ENCODE measurements at places on chromosomes 3 and 15.
A peak's percentile ranks its signal among the peaks of the same experiment; 100 is the strongest.

GRCh38 chr3:28906561-28907310 is 374.1 kb upstream of the RBMS3 start:
- no peak for DNase-seq

DNA sequence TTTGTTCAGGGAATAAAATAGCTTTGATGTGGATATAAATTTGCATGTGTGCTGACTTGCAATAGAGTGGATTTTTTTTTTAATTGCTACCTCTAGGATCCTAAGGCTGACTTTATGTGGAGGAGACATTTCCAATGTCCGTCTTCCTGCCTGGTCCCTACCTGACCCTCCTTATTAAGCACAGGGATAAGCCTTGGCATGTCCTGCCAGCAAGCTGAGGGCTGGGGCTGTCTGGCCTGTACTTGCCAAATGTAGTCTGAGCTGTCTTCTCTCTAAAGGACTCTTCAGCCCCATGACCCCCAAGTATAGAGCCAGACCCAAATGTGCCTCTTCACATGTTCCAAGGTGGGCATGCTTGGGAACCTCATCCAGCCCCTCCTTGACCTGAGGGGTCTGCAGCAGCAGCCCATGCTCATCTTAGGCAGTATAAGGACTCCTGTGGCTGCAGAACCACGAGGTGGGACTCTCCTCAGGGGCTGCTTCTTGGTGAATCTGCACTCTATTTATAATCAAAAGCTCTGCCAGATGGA is 88.8 kb downstream of the CACNA1D start:
- no peak for DNase-seq

DNA sequence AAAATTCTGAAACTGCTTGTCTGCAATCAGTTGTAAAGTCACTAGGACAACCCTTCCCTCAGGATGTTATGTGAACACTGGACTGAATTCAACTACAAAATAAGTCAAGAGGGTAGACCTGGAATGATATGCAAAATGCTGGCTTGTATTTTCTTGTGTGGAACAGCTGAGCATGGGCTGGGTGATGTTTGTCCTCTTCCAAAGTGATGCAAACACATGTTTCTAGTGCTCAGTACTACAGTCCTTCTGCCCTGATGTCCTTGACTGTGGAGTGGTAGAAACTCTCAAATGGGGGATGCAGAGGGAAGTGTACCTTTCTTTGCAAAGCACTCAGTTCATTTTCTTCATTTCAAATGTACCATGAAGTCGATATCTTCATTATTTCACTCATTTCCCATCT is 258.6 kb downstream of the THSD4 start:
- no peak for DNase-seq

DNA sequence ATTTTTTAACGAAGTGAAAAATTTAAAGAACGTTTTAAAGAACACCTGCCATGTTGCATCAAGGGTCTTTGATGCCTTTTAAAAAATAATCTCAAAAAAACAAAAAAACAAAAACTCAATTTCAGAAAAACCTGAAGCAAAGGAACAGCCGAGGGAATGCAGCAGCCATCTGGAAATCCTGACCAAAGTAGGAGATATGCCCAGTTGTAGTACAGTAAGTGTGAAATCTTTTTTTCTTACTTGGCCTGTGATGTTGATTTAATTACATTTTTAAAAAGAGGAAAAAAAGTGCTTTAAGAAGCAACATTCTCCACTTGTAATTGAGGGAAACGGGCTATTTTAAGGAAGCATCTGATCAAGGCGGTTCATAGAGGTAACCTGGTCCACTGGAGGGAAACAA is 213.7 kb upstream of the GAP43 start:
- DNase-seq = no peak

DNA sequence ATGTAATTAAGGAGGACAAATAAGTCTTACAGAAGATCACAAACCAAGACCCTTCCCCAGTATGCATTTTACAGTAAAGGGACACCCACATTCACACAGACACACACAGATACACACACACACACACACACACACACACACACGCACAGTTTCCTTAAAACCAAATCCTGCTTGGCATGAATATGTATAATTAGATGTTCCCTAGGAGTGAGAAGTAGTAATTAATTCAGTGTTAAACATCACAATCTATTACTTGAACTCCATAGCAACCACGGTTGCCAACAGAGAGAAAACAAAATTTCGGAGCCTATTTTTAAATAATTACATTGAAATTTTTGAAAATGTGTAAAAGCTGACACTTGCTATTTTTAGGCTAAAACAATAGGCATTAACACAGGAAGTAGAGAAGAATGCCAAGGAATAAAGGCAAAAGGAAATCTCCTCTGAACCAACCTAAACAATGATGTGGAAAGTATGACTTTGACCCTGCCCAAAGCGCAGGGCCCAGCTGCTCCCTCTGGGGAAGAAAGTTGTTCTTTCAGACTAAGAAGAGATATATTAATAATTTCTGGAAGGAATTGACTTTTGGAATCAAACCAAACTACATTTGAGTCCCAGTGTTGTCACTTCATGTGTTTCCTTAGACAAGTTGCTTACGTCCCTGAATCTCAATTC is 215.3 kb downstream of the CPNE4 start:
- DNase-seq = no peak

DNA sequence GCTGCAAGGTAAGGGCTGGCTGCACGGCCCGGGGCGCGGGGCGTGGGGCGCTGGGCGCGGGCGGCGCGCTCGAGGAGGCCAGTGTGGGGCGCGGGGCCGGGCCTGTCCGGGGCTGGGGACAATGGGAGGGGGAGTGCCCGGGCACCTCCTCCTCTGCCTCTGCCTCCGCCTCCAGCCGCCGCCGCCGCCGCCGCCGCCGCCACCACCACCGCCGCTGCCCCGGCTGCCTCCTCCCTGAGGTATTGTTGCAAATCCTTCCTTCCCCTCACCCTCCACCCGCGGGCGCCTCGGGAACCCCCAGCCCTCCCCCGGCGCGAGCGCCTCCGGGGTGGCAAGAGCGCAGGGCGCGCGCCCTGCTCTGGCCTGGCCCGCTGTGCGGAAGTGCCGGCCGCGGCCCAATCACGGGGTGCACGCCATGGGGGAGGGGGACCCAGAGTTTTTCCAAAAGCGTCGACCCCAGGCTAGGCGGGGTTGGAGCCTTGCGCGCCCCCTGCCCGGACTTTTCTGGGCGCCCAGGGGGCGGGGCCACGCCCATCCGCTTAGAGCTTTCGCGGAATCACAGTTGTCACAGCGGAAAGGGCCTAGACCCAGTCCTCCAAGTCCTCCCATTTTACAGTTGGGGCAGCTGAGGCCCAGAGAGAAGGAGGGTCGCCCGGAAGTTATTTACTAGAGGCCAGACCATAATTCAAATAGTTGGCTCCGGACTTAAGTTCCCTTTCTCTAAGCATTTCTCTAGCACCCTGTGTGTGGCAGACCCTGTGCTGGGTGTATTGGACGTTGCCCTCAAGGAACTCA is at the start of gene LPP:
Gene LPP (plus strand): TSS at position 144 of the 795 bp plus-strand sequence. CDS start 251,964 bp downstream, outside the sequence.
- DNase-seq = peak; percentile 91

DNA sequence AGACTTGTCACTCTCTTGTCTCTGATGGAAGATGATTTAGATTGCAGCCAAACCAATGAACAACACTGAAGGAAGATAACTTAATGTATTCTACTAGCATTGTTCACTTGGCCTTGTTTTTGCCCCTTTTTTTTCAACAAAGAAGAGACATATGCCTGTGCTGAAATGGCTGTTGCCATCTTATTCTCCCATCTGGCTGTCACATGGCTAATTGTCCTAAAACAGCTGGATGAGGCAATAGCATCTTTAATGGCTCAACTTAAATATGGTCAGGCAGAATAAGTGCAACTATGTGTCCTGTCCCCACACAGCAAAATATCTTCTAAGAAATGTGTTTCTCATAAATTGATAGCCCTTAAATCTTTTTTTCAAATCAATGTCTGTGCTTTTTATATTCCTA is 576.9 kb downstream of the TUSC7 start:
- no peak for DNase-seq

- DNase-seq = no peak
Measured at GRCh38 chr3:18135060-18135814, 289.9 kb downstream of the SATB1 start.

DNA sequence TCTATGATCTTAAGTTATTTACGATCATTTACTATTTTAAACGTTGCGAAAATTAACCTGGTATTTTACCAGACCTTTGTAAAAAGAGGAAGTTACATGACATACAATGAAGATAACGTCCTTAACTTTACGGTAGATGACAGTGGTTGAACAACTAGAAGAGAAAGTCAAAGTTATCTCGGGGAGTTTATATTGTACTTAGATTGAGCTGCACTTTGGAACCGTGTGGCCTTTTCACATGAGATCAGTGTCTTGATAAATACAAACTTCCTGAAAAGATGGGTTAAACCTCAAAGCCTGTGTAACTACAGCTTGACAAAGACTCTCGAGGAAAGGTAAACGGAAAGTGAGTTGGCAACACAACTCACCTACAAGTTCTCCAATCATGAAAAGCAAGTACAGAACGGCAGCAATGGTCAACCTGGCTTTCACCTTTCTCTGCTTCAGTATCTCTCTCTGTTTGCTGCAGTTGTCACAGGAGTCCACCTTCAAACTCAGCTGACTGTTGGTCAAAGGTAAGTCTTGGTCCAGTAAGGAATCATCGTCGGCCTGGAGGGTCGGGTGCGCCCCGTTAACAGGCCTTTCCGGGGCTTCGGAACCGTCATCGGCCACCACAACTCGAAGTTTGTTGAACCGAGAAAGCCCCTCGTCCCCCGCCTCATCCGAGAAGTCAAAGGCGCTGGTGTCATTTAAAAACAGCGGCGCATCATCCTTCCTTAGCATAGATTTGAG is 793 bp downstream of the SLC30A4 start:
- DNase-seq = no peak

DNA sequence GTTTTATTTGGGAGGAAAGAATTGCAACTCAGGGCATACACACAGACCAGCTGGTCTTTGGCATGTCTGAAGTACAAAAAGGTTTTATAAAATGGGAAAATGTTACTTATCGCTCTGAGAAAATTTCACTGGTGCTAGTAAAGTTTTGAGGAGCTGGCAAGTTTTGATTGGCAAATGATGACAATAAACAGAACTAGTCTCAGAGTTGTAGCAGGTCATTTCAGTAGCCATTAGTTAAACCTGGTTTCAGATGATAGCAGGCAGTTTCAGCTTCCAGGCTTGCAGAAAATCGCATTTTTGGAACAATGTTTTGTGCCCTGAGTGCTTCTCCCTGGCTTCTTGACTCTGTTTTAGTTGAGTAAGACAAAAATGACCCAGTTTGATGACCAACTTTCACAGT is 10.7 kb downstream of the B2M start:
- DNase-seq = no peak

DNA sequence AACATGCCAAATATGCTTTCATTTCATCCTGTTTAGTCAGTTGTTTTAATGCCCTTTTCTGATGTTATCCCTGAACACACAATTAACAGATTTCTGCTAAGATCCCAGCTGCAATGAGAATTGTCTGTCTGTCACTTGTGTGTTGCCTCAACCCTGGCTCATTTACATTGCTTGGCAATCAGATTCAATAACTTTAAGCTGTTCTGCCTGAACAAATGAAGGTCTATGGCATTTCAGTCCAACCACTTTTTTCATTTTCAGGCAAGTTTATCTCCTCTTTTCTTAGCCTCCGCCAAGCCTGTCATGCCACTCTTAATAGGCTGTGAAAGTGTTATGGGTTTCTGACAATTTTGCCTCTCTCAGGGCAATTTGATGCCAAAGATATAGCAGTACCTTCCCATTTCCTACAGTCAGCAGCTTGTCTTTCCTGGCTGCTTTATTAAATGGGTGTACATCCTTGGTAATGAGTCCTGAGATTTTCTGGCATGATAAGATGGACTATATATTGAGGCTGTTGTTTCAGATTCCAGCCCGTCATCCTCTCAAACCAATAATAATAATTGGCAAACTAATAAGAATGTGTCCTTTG is 68.7 kb upstream of the ADAMTS9 start:
- no peak for DNase-seq

DNA sequence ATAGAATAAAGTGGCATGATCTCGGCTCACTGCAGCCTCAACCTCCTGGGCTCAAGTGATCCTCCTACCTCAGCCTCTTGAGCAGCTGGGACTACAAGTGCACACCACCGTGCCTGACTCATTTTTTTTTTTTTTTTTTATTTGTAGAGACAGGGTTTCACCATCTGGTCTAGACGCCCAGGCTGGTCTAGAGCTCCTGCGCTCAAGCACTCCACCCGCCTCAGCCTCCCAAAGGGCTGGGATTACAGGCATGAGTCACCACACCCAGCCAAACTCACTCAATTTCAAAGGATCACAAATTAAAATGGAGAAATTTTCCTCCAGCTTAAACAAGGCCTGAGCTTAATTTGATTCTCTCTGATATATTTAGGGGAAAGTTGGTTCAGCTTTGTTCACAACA is 27.3 kb upstream of the NMB start:
- DNase-seq = no peak

DNA sequence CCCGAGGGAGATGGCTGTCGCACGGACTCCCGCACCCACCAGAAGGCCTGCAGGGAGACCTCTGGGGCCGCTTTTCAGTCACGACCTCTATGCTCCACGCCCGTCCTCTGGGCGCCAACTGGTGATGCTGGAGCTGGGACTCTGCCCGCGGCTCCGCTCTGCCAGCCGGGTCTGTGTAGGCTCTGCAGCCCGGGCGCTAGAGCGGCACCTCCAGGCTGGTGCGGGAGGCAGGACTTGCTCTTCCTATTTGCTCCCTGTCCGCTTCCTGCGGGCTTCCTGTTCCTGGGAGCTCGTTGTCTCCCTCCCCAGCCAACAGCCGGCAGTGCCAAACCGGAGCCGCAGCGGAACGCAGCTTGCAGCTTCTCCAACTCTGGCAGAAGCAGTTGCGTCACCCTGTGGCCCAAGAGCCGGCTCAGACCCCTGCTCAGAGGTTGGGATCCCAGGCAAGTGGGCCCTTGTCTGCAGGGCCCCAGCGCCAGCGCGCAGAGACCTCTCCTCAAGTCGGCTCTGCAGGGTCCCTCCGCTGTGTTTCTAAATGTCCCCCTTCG is 285.9 kb downstream of the XXYLT1 start:
- peak; percentile 85 for DNase-seq

- DNase-seq = no peak
Measured at GRCh38 chr3:151174351-151174750, 28.7 kb downstream of the GPR171 start.

DNA sequence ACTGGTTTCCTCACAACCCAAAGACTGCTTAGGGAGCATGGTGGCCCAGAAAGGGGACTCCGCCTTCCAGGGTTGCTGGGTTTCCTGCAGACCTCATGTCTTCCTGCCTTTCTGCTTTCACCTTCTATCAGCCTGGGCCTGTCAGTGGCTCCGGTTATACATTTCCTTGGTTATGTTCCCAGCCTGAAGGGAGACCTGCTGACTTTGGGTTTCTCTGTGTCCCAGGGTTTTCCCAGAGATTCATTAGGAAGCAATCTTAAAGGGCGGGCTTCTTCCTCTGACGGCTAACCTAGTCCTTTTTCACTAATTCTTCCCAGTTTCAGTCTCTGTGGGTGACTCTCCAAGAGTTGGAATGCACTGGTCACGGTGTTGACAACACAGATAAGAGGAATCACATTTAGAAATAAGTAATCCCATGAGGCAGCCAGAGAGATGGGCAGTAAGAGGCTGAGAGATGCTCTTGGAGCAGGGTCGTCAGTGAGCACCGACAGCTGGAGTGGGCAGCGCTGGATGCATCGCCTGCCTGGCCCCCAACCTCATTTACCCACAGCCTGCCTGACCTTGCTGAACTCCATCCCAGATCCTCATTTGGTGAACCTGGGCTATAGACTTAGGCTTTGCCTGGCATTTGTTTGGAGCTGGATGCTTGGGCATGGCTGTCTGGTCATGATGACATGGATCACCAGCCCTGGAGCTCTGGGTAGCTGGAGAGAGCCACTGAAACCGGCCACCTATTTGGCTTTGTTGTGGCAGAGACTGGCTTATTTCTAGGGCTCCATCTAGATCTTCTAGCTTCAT is 10.0 kb upstream of the EHD4 start:
- peak; percentile 25 for DNase-seq

Measured in ecto neural progenitor cell (in vitro differentiated cells).